AG08395 (cell line): ENCODE measurements at places on chromosomes 6 and 20.

DNA sequence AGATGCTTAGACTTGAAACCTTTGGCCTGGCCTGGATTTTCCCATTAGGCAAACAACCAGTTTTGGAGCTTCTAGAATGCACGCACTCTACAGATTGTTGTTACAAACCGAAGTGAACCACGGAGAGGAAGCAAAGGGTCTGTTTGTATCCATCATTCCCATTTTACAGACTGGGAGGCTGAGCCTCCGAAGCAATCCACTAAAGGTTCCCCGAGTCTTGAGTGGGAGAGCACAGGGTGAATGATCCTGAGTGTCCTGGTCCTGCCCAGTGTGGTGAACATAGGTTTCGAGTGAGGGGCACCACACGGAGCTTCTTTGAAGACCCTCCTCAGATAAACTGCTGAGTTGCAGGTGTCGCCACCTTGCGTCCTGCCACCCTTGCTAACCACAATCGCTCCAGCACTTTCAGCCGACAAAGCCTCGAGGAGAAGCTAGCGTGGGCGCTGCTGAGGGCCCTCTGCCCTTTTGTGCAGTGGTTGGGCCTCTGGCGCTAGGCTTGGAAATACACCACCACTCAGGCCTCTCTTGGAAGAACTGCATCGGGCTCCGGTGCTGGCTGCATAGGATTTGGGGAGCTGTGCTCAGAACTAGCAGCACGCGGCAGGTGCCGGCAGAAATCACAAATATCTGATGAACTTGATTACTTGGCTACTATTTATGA is 1.4 kb upstream of the PRDM13 start:
- DNase-seq = no peak

DNA sequence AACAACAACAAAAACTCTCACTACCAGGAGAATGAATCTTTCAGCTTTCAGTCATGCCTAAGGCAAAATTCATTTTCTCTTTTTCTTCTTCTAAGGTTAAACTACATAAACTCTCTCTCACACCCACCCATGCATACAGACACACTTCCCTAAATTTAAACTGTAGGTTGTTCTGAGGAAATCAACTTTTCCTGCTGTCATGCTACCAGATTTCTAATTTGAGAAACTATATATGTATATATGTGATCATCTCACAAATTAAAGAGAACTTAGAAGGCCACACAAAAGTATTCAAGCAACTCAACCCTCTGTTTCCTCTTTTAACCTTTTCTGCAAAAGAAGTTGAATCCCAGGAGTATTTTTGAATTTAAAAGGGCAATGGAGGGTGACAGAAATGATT is 532.5 kb downstream of the KIF16B start:
- no peak for DNase-seq

- DNase-seq = no peak
Observed at GRCh38 chr6:37516920-37517405, 17.3 kb upstream of the CCDC167 start.

DNA sequence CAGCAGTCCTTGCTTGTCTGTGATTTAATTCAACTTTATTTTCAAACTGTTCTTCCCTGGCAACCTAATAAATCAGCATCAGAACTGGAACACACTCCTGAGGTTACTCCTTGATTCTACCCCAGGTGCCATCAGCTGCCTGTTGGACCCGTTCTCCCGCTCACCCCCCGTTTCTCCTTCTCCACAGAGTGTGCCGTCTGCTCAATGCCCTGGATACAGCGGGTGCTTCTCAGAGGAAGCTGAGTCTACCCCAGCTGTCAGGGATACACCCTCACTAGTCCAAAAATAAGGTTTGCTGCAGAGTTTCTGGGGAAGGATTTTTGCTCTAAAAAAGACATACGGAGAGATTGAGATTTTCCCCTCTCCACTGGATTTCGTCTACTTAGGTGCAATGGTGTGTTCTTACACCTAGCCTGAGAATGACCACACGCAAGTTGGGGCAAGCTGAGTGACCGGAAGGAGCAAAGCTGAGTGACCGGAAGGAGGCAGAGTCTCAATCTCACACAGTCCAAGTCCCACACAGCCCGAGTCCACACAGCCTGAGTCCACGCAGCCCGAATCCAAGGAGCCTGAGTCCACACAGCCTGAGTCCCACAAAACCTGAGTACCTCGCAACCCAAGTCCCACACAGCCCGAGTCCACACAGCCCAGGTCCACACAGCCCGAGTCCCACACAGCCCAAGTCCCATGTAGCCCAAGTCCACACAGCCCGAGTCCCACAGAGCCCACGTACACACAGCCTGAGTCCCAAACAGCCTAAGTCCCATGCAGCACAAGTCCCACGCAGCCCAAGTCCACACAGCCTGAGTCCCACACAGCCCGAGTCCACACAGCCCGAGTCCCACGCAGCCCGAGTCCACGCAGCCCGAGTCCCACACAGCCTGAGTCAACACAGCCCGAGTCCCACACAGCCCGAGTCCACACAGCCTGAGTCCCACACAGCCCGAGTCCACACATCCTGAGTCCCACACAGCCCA is 58.6 kb upstream of the DACT2 start:
- no peak for DNase-seq

DNA sequence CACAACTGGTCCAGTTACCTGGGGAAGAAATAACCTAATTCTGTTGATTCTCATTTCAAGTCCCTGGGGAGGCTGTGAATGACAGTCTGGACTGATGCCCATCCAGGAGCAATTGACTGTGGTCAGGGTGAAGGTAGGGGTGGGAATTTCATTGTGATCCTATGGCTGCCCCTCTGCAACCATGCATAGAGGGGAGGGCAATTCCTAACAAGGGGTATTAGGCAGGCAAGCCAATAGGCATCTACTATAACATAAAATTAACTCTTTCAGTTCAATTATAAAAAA is 44.0 kb upstream of the TRAM2 start:
- DNase-seq = no peak

DNA sequence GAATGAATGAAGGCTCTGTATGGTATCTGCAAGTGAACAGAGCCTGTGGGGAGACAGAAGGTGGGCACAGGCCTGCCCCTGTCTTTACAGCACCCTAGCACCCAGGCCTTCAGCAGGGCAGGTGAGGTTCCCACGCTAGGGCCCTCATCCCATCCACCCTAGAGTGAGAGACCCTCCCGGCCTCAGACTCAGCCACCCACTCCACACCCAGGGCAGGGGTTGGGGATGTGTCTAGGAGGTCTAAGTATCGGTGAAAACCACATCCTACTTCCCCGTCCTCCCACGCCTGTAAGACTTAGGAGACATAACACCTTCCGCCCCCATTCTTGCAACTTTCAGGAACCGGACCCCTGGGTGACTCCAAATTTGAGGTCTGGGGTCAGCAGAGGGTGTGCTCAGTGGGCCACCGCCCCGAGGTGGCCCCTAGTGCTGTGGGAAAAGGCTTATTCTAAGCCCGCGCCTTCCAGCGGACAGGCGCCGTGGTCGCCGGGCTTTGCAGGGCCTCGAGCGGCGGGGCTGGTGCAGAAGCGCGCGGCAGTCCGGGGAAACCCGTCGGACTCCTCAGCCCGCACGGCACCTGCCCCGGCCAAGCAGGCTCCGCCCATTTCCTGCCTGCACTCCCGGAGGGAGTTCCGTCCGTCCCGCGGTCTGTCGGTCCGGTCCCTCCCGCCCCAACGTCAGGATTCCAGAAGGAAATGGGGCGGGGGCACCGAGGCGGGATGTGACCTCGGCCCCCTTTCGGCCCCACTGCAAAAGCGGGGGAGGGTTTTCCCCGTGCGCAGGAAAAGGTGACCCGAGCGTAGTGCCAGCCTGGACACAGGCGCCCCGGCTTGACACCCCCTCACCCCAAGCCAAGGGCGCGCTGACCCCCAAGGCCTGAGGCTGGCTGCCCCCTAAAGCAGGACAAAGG is 868 bp downstream of the SAMD10 start:
- DNase-seq = no peak

DNA sequence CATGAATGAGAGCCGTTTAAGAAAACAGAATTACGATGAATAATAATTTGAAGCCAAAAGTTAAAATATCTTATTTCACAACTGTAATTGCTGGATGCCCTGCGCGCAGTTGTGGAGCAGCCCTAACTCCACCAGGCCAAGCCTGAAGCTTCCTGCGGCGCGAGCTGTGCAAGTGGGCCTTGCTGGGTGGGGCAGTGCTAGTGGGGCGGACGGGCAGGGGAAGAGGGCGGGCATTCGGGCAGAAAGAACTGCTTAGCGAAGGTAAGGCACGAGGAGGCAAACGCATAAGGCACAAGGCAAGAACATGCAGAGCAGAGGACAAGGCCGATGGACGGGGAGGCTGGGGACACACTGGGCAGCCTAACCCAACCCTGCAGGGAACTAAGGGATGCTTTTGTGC is 2.3 kb downstream of the HLA-DQB2 start:
- no peak for DNase-seq

DNA sequence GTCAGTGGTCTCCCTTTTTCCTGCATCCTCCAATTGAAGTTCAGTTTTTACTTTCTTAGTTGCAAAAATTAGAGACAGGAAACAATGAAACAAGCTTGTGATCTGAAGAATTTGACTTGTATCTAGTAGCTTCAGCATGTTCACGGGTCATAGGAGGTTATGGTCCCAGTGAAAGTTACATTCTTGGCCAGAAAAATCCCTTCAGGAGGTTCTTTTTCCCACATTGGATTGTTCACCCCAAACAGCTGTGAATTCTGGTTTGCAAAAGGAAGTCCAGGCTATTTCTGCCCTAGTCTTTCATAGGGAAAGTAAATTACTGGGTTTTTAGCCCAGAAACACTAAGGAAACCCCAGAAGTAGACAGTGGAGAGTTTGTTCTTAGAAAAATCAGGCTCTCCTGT is 8.1 kb downstream of the ANKS1A start:
- DNase-seq = no peak

GRCh38 chr6:363291-363690 is 28.3 kb upstream of the IRF4 start:
- DNase-seq = no peak

DNA sequence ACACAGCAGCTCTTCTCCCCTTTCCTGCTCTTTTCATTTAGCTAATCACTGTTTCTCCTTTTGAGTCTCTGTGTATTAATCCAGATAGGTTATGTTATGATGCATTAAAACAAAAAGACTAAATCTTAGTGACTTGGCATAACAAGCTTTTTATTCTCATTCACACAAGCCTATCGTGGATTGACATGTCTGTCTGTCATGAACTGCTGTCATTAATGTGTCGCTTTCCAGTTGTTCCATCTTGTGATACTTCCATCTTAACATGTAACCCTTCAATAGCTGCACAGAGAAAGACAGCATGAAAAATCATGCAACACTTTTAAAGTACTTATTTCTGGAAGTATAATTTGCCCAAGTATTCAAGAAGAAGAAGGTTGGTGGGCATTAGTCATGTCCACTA is 128.7 kb downstream of the GRIK2 start:
- DNase-seq = no peak

DNA sequence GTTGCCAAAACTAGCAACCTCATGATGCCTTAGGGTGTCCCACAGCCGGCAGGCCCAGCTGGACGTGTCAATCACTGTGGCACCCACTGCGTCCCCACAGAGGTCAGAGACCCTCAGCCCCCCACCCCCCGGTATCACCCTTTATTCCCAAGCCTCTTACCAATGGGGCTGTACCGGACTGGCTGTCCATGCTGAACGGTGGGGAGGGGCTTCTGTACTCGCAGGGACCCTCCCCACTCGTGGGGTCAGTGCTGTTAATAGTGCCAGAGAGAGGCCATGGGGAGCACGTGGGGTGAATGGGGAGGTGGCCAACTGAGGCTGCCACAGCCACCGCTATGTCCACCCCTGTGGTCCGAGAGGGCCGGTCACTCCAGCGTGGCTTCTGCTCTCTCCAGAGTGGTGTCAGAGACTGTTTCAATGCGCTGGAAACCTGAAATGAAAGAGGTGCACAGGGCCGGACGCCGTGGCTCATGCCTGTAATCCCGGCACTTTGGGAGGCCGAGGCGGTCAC is 68.6 kb downstream of the THBS2 start:
- no peak for DNase-seq

- DNase-seq = no peak
Observed at GRCh38 chr6:132937466-132937906, 123.1 kb downstream of the RPS12 start.

GRCh38 chr6:112883095-112883494 is 536.0 kb downstream of the RFPL4B start:
- no peak for DNase-seq

DNA sequence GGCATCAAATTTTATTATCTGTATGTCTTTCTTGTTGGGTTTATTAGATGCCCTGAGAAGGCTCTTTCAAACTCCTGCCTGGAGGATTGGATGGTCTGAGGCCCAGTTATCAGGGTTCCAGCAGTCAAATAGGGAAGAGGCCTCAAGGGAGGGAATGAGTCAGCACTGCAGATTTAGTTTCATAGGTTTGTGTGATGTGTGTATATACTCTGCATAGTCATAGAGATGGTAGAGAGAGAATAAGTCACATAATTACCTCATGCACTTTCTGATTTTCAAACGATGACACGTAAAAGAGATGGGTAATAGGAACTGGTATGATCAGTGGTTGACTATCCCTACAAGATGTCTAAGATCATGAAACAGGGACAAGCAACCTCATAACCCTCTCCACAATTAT is 82.1 kb downstream of the ADAT2 start:
- peak; percentile 14 for DNase-seq

GRCh38 chr6:31659649-31660380 is 763 bp downstream of the C6orf47 start:
- peak; percentile 32 for DNase-seq

- DNase-seq = peak; percentile 74
Observed at GRCh38 chr6:134111062-134111677, 58.7 kb upstream of the SLC2A12 start.

DNA sequence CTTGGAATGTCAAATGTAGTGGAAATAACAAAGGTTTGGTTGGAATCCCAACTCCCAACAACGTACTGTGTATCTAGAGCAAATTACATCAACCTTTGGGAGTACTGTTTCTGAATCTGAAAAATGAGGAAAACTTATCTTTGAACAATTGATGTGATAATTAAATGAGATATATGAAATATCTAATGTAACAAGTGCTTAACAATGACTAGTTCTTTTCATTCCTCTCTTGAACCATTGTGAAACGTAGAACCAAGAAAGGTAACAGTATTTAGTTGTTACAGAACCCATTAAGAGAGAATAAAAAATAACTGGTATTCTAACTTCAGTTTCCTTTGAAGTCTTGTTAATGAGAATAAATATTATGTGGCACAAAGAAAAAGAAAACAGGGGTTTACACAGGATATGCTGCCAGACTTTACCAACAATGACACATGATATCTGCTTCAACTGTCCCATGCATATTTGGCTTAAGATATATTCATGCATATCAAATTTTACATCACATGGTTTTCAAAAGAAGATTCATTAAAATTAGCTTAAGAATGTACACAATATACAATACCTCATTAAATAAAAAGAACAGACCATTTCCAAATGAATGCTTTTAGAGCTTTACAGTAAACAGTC is 111.8 kb downstream of the ATG5 start:
- DNase-seq = no peak

GRCh38 chr20:21395051-21395665 is 2.2 kb downstream of the NKX2-4 start:
- DNase-seq = no peak

DNA sequence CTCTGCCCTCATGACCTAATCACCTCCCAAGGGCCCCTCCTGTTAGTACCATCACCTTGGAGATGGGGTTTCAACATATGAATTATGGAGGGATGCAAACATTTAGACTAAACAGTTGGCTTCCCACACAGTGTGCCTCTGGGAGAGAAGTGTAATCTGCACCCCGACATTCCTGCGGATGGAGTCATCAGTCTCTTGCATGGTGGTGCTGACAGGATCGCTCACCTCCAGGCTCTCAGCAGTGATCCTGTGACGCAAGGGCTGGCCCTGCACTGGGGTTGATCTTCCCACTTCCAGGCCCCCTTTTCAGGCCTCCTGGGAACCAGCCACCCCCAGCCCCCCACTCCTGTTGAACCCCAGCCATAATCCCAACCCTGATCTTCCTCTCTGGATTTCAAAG is 16.0 kb upstream of the PI16 start:
- peak; percentile 65 for DNase-seq

GRCh38 chr6:25351485-25351884 is 72.3 kb downstream of the CARMIL1 start:
- no peak for DNase-seq
